ENCODE measurements at places on chromosomes 12 and 14.

GRCh38 chr12:79407671-79408622, 282.8 kb downstream of the PAWR start:
- no peak for DNase-seq

GRCh38 chr14:20802341-20803084, at the start of gene RNASE1:
Gene RNASE1, minus strand, starts transcription at chr14:20802844. Its CDS starts 776 bp downstream, at chr14:20802068.
- no peak for DNase-seq

- no peak for DNase-seq
Measured at GRCh38 chr12:94062796-94063635, 85.4 kb upstream of the PLXNC1 start.

GRCh38 chr14:21940887-21941856, 267.6 kb upstream of the OR4E1 start:
- DNase-seq: no peak

DNA sequence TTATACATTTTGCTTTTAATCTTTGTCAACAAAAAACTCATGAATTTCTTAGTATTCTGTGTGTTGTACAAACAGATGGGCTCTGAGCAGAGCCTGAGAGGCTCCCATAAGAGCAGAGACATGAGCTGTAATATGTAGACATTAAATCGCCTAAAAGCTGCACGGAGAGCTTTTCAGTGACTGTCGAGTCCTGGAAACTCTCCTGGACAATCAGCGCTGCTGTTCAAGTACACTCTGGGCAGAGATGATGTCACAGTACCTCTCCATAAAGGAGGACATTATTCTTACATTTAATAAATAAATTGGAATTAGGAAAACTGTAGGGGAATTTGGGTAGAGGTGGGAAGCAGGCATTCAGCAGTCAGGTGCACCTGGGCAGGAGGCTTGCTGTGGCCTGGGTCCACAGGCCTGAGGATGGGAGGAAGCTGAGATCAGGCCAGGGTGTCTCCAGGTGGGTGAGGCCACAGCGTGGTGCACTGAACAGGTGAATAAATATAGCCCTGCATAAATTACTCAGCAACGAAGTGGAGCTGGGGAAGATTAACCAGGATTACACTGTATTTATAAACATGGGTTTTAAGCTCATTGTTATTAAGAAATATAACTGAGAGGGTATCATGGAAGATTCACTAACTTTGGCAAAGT, 13.3 kb upstream of the TCL1A start:
- no peak for DNase-seq
